ENCODE measurements at places on chromosomes 12 and 14. TPM values are rescaled to one million over a fixed set of nuclear protein-coding genes. Genes with fewer than 3 reads are reported as not detected.

Gene BRMS1L
- 6.5 TPM for total RNA-seq

DNA sequence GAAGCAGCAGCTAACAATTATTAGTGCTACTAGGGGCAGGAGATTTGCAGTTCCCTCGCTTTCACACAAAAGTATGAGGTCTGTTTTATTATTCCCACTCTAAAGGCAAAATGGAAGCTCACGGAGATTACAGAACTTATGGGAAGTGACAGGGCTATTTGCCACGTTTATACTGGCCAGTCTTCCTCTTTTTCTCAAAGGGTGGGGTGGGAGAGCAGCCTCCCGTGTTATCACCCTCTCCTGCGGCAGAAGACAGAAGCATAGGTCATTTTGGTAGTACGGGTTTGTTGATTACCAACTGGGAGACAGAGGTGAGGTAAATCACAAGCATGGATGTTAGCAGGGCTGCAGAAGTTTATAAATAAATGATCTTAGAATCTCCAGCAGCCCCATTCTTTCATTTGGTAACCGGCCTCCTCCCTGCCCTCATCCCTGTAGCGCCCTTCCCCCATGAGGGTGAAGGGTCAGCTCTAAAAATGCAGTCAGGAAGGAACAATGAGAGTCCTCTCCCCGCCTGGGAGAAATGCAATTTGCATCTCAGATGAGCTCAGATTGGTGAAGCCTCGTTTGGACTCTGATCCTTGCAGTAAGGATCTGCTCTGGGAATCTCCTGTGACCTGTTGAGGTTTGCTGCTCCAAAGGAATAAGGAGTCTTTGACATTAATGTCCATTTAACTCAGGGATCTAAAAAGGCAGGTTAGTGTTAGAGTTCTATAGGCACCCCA, 44.7 kb upstream of the SINHCAF start:
- DNase-seq, result no peak
- H3K36me3 ChIP-seq, result no peaks in the 10 kb centered on the region
- H3K4me3 ChIP-seq, result peak overlapping the region; percentile 23

Gene USP15
- total RNA-seq, result 109 TPM

GRCh38 chr14:24365600-24366412, 2.2 kb upstream of the NFATC4 start:
- peak overlapping the region; percentile 57 for H3K4me3 ChIP-seq
- no peaks in the 10 kb centered on the region for H3K36me3 ChIP-seq
- H3K4me1 ChIP-seq, result peaks cover 25% of the 10 kb centered on the region
- peak; percentile 94 for DNase-seq

GRCh38 chr12:80710727-80711449, 3.5 kb downstream of the MYF6 start:
- H3K27me3 ChIP-seq, result no peaks in the 10 kb centered on the region
- H3K4me3 ChIP-seq, result no peak overlapping the region
- H3K36me3 ChIP-seq, result no peaks in the 10 kb centered on the region
- H3K4me1 ChIP-seq, result peaks cover 7% of the 10 kb centered on the region
- DNase-seq, result no peak

- no peak overlapping the region for H3K27ac ChIP-seq
- no peak overlapping the region for H3K4me3 ChIP-seq
- no peaks in the 10 kb centered on the region for H3K27me3 ChIP-seq
- H3K4me1 ChIP-seq, result no peaks in the 10 kb centered on the region
- no peaks in the 10 kb centered on the region for H3K36me3 ChIP-seq
Measured at GRCh38 chr14:72254937-72255472, 322.8 kb downstream of the RGS6 start.

- no peaks in the 10 kb centered on the region for H3K27me3 ChIP-seq
- H3K4me3 ChIP-seq, result no peak overlapping the region
- H3K27ac ChIP-seq, result no peak overlapping the region
- H3K4me1 ChIP-seq, result no peaks in the 10 kb centered on the region
- no peaks in the 10 kb centered on the region for H3K36me3 ChIP-seq
Measured at GRCh38 chr14:45650754-45651153, 397.8 kb upstream of the MIS18BP1 start.

DNA sequence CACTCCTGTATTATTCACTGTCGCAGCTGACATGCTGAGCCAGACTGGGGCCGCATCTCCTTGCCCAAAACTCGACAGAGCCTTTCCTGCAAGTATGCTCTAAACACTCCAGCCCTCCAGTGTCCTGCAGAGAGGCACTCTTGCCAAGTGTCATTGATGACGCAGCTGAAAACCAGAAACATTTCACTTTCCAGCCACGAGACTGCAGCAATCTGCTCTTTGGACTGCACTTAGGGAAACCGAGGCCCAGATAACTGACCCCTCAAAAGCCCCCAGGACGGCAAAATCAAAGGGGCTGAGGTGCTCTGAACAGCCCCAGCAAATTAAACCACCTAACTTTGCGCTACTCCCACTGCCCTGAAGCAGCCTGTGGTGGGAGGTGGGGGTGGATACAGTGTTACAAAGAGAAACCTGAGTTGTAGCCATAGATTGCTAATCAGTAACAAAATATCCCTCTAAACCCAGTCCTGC, 2.6 kb downstream of the CCDC85C start:
- H3K4me3 ChIP-seq, result no peak overlapping the region
- H3K4me1 ChIP-seq, result peaks cover 67% of the 10 kb centered on the region
- H3K27me3 ChIP-seq, result peaks cover 13% of the 10 kb centered on the region
- no peaks in the 10 kb centered on the region for H3K36me3 ChIP-seq

Gene AMIGO2
- 23.5 TPM for total RNA-seq

Gene LRRC9
- total RNA-seq, result not detected

GRCh38 chr12:106135781-106136180, 3.0 kb downstream of the NUAK1 start:
- no peak overlapping the region for H3K27ac ChIP-seq
- H3K4me1 ChIP-seq, result peaks cover 41% of the 10 kb centered on the region
- no peaks in the 10 kb centered on the region for H3K36me3 ChIP-seq
- DNase-seq, result no peak
- peak overlapping the region; percentile 69 for H3K4me3 ChIP-seq

- H3K4me3 ChIP-seq, result no peak overlapping the region
- no peaks in the 10 kb centered on the region for H3K4me1 ChIP-seq
- H3K27ac ChIP-seq, result no peak overlapping the region
- DNase-seq, result no peak
- H3K27me3 ChIP-seq, result no peaks in the 10 kb centered on the region
Measured at GRCh38 chr12:27424631-27425230, 21.8 kb upstream of the SMCO2 start.

Gene NFE2
- total RNA-seq, result 8.4 TPM

- no peak for DNase-seq
- H3K27ac ChIP-seq, result no peak overlapping the region
- no peaks in the 10 kb centered on the region for H3K36me3 ChIP-seq
- H3K4me1 ChIP-seq, result peaks cover 3% of the 10 kb centered on the region
- H3K4me3 ChIP-seq, result no peak overlapping the region
- H3K27me3 ChIP-seq, result no peaks in the 10 kb centered on the region
Measured at GRCh38 chr14:50069325-50069724, 47.0 kb downstream of the VCPKMT start.

DNA sequence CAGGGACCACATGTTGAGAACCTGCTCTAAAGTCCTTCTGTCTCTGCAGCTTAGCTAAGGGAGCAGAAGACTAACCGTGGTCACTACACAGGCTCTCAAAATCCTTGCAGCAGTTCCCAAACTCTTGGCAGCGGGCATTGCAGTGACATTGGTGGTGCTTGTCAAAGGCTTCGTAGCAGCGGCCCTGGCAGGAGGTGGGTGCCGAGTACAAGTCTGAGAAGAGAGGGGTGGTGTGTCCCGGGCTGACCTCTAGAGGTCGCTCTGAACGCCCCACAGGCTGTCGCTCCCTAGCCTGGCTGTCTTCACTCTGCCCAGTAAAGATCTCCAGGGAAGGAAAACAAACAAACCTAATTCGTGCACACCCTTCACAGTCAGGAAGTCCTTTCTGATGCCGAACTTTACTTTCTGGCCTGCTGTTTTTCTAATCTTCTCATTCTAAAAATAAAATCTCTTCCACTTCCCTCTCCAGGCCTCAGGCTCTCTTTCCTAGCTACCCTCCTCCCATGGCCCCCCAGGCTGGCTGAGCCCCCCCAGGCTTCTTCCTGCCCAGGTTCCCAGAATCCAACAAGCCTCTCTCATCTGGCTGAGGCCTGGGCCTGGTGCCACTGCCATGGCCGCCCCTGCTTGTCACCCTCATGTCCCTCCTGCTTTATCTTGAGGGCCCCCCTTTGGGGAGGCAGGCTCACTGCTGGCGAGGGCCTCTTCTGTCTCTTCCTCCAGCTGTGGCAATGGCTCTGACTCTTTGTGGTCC, 7.7 kb downstream of the ENDOU start:
- no peaks in the 10 kb centered on the region for H3K36me3 ChIP-seq
- H3K4me3 ChIP-seq, result no peak overlapping the region
- H3K27ac ChIP-seq, result peak overlapping the region; percentile 85
- no peaks in the 10 kb centered on the region for H3K27me3 ChIP-seq
- peaks cover 32% of the 10 kb centered on the region for H3K4me1 ChIP-seq

- H3K4me1 ChIP-seq, result no peaks in the 10 kb centered on the region
- H3K4me3 ChIP-seq, result no peak overlapping the region
- H3K27ac ChIP-seq, result no peak overlapping the region
- H3K27me3 ChIP-seq, result no peaks in the 10 kb centered on the region
- no peaks in the 10 kb centered on the region for H3K36me3 ChIP-seq
Measured at GRCh38 chr14:64400829-64401459, 12.8 kb downstream of the MTHFD1 start.

DNA sequence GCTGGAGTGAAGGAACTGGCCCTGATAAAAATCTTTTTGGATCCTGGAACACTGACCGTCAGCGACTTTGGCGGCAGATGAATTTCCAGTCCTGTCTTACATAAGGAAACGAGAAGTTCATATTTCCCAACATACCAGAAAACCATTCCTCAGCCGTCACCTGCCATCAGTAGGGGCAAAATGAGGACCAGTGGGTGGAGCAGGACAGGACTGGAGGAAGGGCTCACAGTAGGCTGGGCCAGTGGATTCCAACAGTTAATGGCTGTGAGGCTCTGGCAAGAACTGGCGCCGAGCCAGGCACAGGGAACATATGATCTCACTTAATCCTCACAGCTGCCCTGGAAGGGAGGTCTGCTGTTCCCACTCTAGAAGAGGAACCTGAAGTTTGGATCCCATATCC, 67.2 kb upstream of the FAM181A start:
- no peak overlapping the region for H3K4me3 ChIP-seq
- DNase-seq, result no peak
- no peak overlapping the region for H3K27ac ChIP-seq
- H3K4me1 ChIP-seq, result no peaks in the 10 kb centered on the region

DNA sequence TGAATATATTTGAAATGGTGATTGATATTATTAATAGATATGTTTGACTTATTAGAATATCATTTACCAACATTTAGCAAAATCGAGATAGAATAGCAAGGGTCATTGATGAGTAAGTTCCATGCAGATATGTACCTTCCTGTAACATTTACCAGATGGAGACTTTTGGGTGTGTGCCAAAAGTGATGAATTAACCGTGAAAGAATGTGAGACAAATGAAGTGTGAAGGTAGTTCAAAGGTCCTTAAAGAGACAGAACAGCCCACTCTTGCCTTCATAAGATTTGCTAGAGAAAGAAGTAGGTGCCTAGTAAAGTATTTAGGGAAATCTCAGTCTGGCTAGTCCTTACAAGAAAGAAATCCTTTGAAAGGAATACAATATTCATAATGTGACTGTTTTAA, 45.5 kb downstream of the FGD4 start:
- DNase-seq, result no peak
- H3K4me1 ChIP-seq, result no peaks in the 10 kb centered on the region
- no peak overlapping the region for H3K27ac ChIP-seq
- no peaks in the 10 kb centered on the region for H3K36me3 ChIP-seq

DNA sequence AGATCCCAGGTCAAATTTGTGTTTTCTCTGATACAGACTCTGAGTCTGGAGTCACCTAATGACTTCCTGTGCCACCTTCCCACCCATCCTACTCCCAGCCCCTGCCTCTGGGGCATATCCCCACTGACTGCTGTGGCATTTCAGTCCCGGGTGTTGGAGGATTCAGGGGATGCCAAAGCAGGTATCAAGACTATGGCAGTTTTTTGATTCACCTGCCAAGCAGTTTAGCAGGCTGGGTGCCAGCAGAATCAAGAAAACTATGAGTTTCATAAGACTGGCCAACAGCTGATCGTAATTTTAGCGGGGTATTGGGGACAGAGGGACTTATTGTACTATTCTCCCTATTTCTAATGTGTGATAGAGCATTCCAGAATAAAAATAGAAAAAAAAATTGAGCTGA, 4.6 kb downstream of the PLEKHH1 start:
- H3K27ac ChIP-seq, result no peak overlapping the region
- H3K36me3 ChIP-seq, result no peaks in the 10 kb centered on the region
- no peak overlapping the region for H3K4me3 ChIP-seq
- no peaks in the 10 kb centered on the region for H3K27me3 ChIP-seq
- DNase-seq, result no peak
- H3K4me1 ChIP-seq, result peaks cover 8% of the 10 kb centered on the region

DNA sequence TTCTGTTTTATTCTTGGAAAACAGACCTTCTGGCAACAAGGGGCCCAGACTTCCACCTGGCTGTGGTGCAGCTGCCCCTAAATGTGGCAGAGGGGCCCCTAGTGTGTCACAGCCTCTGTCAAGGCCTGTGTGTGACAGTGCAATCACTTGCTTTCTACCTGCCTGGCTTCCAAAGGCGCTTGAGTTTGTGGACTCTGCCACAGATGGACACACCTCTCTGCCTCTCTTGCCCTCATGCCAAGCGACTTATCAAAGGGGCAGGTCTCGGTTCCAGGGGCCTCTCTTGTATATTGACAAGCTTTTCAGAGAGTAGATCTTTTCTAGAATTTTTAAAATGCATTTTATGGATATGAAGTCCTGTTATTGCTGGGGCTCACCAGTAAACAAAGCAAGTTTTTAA, 217.2 kb downstream of the SLC15A4 start:
- no peak overlapping the region for H3K4me3 ChIP-seq
- no peak overlapping the region for H3K27ac ChIP-seq
- no peaks in the 10 kb centered on the region for H3K27me3 ChIP-seq
- no peaks in the 10 kb centered on the region for H3K4me1 ChIP-seq
- DNase-seq, result no peak

GRCh38 chr12:49548481-49548821, 9.6 kb downstream of the KCNH3 start:
- H3K27me3 ChIP-seq, result peaks cover 15% of the 10 kb centered on the region
- peaks cover 15% of the 10 kb centered on the region for H3K4me1 ChIP-seq
- no peaks in the 10 kb centered on the region for H3K36me3 ChIP-seq

- H3K27me3 ChIP-seq, result no peaks in the 10 kb centered on the region
- no peaks in the 10 kb centered on the region for H3K36me3 ChIP-seq
- H3K4me1 ChIP-seq, result peaks cover 22% of the 10 kb centered on the region
- DNase-seq, result no peak
Measured at GRCh38 chr12:109718390-109718789, 4.8 kb downstream of the FAM222A start.

Gene ADCY4
- total RNA-seq, result 40.0 TPM

DNA sequence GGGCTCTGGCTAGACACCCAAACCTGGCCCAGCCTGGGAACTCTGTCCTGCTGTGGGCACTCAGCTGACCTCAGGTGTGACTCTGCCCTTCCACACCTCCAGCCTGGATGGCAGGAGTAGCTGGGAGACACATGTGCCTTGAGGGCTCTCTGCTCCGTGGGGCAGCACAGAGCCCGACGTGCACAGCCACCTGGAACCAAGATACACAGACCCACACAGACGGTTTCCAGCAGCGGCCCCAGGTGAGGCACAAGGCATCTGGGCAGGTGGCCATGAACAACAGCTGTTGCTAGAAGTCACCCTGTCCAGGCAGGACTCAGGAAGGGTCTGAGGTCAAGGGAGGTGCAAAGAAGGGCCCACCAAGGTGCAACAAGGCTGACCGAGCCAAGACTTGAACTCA, 5.9 kb downstream of the DEGS2 start:
- no peak overlapping the region for H3K27ac ChIP-seq
- DNase-seq, result no peak
- no peaks in the 10 kb centered on the region for H3K36me3 ChIP-seq
- H3K4me1 ChIP-seq, result peaks cover 9% of the 10 kb centered on the region

All from upper lobe of left lung (tissue), 6 donors.